Fibroblast of lung (primary cell): ENCODE measurements at places on chromosomes 5 and 9.

DNA sequence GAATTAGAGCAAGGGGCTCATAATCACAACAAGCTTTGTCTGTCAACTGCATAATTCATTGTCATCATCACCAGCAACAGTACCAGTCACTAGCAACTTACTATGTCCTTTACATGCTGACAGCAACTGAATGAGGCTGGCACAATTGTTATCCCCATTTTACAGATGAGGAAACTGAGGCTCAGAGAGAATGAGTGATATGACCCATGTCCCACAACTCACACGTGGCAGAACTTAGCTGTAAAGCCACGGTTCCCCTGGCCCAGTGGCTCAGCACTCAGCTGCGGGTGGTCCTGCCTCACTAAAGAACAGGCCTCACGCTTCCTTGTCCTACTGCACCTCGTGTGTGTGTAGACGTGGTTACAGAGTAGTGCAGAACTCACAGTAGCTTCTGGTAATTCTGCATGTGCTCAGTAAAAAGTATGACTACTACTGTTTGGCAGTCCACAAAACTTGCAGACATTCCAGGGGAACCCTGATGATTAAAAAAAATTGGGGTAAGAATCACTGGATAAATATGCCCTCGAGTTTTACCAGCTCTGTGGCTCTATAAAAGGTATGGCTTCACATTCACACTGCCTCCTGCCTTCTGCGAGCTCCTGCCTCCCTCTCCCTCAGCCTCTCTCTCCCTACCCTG lies 30.2 kb downstream of the AFAP1L1 start:
- no peak for DNase-seq

GRCh38 chr5:179143446-179143845 lies 83.3 kb downstream of the ZNF354C start:
- DNase-seq = peak; percentile 41

- peak; percentile 54 for DNase-seq
These were observed at the start of gene AHRR for GRCh38 chr5:321230-321725. Gene AHRR, plus strand, starts transcription at chr5:321714. Its CDS starts 22,189 bp downstream, at chr5:343903.

DNA sequence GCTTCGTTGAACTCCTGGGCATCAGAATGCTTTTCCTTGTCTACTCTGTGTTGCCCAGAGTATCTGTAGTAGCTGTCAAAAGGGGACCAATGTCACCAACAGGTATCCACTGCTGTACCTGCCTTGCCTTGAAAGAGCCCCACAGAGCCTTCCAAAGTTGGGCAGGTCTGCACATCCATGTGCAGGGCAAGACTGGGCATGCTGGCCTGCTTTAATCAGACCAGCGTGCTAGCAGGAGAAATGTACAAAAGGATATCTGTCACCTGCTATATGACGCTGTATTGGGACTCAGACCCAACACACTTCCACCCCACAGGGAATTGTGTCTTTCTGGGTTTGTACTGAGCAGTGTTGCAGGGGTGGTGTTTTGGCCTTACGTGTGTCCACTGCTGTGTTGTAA lies 11.9 kb downstream of the DELE1 start:
- DNase-seq = no peak

GRCh38 chr5:131330031-131330430 lies 66.2 kb downstream of the CDC42SE2 start:
- DNase-seq = no peak

DNA sequence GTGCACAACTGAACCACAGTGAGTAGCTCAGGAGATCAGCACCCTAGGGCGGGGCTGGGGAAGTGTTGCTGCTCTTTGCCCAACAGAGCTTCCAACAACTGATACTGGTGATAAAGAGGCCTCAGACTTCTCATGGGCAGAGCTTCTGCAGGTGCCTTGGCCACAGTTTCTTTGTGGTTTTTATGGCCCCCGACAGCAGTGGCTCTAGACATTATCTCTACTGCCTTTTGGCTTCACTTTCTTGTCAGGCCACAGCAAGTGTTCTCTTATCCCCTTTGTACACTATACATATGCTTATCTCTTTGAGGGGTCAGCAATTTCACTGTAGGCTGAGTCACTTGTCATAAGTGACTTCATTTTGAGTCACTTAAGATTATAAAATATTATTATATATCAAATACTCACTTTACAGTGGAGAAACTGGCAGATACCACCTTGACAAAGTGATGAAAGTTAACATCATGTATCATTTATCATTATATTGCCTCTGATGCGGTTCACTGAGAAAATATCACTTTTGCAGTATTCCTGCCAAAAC lies 90.9 kb upstream of the COX7C start:
- no peak for DNase-seq

- DNase-seq = no peak
These were observed 17.6 kb downstream of the AFAP1L1 start for GRCh38 chr5:149289301-149289700.

DNA sequence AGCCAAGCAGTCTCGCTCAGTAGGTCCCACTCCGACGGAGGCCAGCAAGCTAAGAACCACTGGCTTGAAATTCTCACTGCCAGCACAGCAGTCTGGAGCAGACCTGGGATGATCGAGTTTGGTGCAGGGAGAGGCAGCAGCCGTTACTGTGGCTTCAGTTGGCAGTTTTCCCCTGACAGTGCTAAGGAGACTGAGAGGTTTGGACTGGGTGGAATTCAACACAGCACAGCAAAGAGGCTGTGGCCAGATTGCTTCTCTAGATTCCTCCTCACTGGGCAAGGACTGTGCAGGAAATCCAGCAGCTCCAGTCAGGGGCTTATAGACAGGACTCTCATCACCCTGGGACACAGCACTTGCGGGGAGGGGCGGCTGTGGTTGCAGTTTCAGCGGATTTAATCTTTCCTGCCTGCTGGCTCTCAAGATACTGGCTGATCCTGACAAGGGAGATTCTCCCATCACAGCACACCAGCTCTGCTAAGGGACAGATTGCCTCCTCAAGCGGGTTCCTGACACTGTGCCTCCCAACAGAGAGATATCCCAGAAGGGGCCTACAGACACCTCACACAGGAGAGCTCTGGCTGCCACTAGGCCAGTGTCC lies 122.1 kb downstream of the YIPF5 start:
- DNase-seq = peak; percentile 27

GRCh38 chr5:113278976-113279375 lies 155.8 kb downstream of the TSSK1B start:
- peak; percentile 14 for DNase-seq

- DNase-seq = no peak
These were observed 20.6 kb downstream of the JMY start for GRCh38 chr5:79256563-79256962.

- DNase-seq = no peak
These were observed 82.4 kb upstream of the TNFAIP8 start for GRCh38 chr5:119273391-119273839.

DNA sequence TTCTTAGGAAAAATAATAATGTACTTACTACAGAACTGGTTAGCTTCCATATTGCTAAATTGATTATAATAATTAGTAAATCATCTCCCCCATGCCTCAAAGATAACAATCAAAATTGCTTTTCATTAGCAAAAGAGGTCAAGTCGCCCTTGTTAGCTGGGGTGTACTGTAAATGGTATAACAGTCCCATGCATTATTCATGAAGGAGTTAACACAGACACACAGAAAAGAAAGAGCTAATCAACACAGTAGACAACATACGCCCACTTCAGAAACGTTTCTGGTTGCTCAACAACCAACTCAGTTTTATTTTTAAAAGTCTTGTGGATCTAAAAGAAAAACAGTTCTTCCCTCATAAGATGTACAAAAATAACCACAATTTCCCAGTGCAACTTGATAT lies 100.2 kb downstream of the MPDZ start:
- no peak for DNase-seq

- DNase-seq = peak; percentile 87
These were observed 343.1 kb downstream of the BRINP1 start for GRCh38 chr9:119026120-119026519.

DNA sequence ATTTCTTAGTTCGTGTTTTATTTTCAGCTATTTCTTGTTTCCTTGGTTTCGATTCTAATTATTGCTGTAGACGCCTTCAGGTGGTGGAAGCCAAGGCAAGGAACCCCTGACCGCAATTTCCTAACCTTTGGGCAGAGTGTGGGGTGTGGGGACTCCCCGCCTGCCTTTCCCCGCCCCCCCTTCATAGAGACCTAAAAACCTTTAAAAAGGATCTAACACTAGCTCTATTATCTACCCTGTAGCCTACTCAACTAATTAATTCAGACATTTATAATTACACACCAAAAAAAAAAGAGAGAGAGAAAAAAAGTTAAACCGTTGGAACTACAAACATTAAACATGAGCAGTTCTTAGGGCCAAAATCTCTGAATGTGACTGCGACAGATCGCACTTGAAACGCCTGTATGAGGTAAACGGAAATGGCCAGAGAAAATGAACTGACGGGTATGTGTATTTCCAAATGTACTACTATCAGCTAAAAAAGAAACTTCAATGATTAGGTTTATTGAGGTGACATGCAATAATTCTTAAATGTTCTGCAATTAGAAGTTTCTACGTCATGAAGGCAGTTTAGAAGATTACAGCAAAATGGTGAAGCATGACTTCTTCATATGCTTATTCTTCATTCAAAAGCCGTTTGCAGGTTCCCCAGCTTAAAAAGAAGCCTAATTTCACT lies 19.0 kb upstream of the FER start:
- DNase-seq = no peak

DNA sequence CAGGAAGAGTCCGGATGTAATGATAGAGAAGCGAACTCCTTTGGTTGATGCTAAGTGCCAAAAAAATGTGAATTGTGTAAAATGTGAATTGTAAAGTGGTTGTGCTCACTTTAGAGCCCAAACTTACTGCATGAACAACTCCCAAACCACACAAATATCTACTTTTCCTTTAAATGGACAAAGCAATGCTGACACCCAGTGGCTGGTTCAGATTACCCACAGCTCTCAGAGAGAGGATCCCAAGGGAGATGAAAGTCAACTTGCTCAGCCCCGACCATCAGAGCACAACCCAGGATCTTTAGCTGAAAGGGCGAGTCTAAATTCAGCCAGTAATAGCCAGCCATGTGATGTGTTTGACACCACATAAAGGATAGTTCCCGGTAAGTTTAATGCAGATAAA lies 133.7 kb downstream of the NMUR2 start:
- DNase-seq = no peak

- DNase-seq = no peak
These were observed 472.3 kb downstream of the LRRC70 start for GRCh38 chr5:63050916-63051315.

DNA sequence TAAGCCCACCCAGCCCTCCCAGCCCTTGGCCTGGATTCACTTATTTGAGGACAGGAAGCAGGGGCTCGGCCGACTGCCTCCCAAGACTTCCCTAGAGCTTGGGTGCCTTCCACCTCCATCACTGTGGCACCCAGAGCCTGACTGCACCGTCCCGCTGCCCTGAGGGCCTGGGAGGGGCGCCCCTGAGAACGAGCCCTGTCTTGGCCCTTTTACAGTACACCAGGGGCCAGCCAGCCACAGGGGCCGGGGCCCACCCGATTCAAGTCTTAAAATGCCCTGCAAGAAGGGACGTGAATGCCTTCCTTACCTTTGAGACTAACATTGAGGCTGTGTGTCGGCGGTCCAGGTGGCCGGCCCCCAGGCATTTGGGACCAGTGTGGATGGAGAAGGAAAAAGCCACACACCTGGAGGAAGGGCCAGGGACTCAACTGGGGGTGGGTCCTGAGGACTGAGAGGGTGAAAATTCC lies 16.8 kb downstream of the FAM78A start:
- DNase-seq = no peak

- no peak for DNase-seq
These were observed 529 bp downstream of the UBAC1 start for GRCh38 chr9:135960411-135961276.

DNA sequence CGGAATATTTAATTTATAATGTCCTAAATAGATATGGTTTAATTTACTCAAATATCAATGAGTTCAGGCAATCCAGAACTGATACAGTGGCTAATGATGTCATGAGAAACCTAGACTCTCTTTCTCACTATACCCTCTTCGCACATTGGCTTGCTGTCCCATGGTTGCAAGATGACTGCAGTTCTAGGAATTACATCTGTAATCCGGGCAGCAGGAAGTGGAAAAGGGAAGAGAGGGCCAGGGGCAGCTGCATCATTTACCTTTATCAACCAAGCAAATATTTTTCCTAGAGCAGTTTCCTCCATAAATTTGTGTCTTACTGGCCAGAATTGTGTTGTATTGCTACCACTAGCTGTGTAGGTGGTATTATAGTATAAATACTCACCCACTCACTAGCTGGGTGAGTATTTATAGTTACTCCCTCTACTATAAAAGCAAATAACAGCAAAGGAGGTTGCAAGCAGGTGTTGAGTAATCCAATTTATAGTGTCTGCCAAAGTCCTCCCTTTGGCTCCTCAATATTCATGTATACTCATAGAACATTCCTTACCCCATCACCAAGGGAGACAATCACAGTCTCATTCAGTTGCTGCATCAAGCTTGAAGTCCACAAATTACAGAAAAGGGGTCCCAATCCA lies 168.8 kb downstream of the DROSHA start:
- DNase-seq = no peak

DNA sequence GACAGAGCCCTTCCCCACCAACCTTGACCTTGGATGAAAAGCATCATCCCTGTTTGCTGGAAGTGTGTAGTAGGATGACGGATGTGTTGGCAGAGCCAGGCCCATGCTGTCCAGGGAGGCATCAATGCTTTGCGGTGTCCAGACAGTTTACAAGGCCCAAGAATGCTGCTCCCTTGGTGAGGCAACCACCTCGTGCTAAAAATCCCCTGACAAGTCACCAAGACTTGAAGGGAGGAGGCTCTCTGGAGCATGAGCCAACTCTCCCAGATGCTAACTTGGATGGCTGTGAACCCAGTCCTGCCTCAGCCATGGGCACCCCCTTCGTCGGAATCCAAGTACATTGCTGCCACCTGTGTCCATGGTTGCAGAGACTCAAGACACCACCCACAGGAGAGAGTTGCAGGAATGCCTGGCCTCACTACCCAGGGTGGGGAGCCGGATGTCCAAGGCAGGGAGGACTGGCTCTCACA lies 9.5 kb upstream of the NKD2 start:
- DNase-seq = peak; percentile 27

- no peak for DNase-seq
These were observed 3.3 kb downstream of the PSD2 start for GRCh38 chr5:139798883-139799282.

- no peak for DNase-seq
These were observed 693.2 kb upstream of the CHD1 start for GRCh38 chr5:99621772-99622681.

- peak; percentile 52 for DNase-seq
These were observed 25.7 kb downstream of the PDGFRB start for GRCh38 chr5:150129813-150130492.

GRCh38 chr9:80077059-80077458 lies 505.3 kb downstream of the TLE4 start:
- no peak for DNase-seq

DNA sequence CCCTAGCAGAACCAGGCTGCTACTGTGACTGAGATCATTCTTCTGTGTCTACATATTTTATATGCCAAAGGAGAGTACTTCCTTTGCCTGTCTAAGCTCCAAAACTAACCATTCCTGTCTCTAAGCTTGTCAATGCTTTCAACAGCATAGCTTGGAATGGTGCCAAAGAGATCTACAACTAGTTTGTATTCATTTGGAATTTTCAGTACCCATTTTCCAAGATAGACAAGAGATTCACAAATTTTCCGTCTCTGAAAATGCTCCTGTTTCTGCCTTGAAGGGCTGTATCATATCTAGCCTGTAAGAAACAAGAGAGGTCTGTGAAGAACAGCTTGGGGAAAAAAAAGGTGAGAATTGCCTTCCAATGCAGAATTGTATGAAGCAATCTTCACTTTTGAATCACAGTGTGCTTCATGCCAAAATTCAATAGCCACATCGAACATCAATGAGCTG lies 334.4 kb upstream of the ACTBL2 start:
- DNase-seq = peak; percentile 70
